Suppressor macrophage treated with lipopolysaccharide for 1 hour (primary cell): ENCODE measurements at places on chromosomes 3 and 15.

GRCh38 chr3:11375333-11376088, 103.3 kb downstream of the ATG7 start:
- no peak for DNase-seq

GRCh38 chr3:128382221-128382807, 84.4 kb downstream of the DNAJB8 start:
- no peak for DNase-seq

- DNase-seq: peak; percentile 7
Observed at GRCh38 chr3:35639254-35640186, at the start of gene ARPP21. Gene ARPP21, plus strand, starts transcription at chr3:35639525. Its CDS starts 42,227 bp downstream, at chr3:35681752.

DNA sequence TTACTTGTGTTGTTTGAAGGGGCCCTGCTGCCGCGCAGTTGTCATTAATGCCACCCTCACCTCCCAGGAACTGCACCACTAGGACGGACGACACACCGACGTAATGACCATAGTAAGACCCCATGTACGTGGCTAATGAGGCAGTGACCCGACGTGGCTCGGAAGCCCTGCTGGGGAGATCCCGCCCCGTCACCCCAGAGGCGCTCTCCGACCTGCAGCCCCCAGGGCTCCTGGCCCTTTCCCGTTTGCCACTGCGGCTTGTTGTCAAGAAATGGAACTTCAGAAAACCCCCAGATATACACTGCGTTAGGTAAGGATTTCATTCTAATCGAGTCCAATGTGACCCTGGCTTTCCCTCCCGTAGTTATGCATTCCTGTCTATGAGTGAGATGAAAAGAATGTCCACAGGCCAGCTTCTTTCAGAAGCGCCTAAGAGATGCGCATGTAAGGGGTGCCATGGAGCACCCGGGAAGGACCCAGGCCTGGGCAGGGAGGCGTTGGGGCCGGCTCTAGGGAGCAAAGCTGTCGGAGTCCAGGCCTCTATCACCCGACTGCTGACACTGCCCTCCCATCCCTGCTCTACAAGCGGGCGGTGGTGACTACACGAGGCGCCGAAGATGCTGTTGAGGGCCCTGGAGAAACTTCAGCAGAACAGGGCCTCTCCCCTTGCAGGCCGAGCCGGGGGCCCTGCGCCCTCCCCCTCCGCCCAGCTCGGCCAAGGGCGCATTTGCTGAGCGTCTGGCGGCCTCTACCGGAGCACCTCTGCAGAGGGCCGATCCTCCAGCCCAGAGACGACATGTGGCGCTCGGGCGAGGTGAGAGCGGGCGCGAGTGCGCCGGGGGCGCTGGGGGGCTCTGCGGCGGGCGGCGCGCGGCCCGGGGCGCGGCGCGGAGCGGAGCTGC, at the start of gene GABRA5:
Gene GABRA5 (plus strand): TSS at position 765 of the 902 bp plus-strand sequence. CDS start 2,187 bp downstream, outside the sequence.
- no peak for DNase-seq

- DNase-seq: peak; percentile 26
Observed at GRCh38 chr15:62035256-62035924, 24.9 kb downstream of the VPS13C start.

GRCh38 chr3:160134454-160134853, 90.8 kb upstream of the C3orf80 start:
- DNase-seq: peak; percentile 43

DNA sequence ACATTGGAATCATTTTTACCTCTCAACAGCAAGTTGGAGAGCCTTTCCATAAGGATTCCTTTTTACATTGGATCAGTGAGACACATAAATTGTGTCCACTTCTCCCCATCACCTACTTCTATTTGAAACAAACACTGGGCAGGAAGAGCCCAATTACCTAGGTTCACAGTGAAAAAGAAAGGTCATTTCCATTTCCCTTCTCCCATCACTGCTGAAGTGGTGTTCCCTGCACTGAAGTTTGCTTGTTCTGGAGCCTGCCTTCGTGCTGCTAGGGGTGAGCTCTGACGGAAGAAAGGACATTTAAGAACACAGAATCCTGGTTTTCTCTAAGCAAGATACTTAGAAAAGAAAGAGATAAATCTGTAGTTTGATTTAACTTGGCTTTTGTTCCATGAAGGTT, 123.8 kb upstream of the ZBTB20 start:
- DNase-seq: no peak

DNA sequence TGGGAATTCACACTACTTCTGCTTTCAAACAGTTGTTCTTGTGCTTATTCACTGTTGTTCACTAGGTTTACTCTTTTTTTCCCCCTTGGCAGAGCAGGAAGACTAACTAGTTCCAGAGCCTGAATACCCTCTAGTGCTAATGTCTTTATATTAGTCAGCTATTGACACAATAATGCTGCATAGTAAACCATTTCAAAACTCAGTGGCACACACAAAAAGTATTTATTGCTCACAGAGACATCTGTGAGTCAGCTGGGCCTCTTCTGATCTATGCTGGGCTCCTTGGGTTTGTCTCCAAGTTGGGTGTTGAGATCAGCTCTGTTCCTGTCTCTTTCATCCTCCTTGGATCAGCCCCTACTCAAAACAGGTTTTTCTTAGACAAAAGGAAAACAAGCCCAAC, 51.1 kb downstream of the RSRC1 start:
- DNase-seq: peak; percentile 61

DNA sequence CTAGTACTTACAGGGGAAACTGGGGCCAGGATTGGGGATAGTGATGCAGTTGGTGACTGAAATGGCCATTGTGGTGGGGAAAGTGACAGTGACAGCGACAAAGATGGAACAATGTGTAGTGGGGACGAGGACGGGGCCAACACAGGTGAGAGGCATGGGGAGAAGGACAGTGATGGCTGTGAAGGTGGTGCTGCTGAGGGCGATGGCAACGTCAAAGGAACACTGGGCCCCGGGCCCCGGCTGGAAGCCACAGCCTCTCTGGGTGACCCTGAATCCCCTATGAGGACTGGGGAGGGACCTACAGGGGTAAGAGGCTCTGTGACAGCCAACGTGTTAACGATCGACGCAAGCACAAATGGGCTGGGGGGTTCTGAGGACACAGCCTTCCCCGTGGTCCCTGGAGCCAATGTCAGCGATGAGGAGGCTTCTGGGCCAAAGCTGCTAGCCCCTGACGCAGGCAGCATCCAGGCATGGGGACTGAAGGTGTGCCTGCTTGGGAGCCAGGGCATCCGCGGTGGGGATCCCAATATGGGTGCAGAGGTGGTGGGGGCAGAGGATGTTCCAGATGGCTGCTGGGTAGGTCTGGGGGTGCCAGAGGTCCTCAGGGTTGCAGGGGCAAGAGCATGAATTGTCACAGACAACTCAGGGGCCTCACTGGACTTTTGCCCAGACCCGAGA, 25.2 kb upstream of the GOLGA6C start:
- no peak for DNase-seq

- no peak for DNase-seq
Observed at GRCh38 chr15:76912430-76912829, 7.3 kb upstream of the SCAPER start.

- DNase-seq: no peak
Observed at GRCh38 chr3:8345398-8345797, 156.2 kb upstream of the LMCD1 start.

GRCh38 chr3:121690777-121691405, 30.2 kb upstream of the HCLS1 start:
- peak; percentile 4 for DNase-seq

- no peak for DNase-seq
Observed at GRCh38 chr3:39268549-39268900, 11.3 kb downstream of the CX3CR1 start.

- DNase-seq: no peak
Observed at GRCh38 chr3:169243579-169243978, 419.9 kb downstream of the MECOM start.

DNA sequence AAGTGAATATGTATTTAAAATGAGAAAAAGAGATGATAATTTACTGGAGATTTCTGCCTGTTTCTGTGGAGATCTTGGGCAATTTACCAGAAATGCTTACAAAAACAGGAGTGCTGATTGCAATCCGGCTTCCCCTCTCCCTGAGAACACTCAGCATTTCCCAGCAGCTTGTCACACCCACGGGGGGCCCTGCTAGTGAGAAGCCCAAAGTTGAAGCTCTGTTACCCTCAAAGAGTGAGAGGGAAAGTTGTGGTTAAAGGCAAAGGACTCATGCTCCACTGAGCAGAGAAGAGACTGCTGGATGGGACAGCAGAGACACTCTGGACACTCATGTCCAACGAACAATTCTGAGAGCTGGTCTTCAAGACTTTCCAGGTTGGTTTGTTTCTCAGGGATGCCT, 2.9 kb downstream of the MCTP2 start:
- peak; percentile 86 for DNase-seq

GRCh38 chr15:57563416-57563815, 28.3 kb upstream of the MYZAP start:
- DNase-seq: no peak

DNA sequence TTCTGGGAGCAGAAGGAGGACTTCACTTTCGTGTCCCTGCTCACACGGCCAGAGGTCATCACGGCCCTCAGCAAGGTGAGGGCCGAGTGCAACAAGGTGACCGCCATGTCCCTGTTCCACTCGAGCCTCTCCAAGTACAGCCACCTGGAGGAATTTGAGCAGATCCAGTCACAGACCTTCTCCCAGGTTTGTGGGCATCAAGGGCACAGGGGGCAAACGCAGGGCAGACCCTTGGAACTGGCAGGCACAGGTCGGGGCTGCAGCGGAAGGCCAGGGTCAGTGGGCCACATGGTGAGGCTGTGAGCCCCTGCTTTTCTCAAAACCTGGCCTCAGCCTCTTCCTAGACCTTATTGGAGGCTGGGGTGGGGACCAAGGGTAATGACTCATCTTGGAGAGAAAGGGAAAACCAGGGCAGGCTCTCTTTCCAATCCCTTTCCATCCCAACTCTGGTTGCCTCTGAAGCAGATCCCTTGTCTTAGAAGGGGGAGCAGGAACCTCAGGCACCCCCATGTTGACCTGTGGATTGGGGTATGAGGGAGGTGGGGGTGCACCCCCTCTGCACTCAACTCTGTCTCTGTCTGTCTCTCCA, 29.5 kb downstream of the DNAH1 start:
- no peak for DNase-seq

DNA sequence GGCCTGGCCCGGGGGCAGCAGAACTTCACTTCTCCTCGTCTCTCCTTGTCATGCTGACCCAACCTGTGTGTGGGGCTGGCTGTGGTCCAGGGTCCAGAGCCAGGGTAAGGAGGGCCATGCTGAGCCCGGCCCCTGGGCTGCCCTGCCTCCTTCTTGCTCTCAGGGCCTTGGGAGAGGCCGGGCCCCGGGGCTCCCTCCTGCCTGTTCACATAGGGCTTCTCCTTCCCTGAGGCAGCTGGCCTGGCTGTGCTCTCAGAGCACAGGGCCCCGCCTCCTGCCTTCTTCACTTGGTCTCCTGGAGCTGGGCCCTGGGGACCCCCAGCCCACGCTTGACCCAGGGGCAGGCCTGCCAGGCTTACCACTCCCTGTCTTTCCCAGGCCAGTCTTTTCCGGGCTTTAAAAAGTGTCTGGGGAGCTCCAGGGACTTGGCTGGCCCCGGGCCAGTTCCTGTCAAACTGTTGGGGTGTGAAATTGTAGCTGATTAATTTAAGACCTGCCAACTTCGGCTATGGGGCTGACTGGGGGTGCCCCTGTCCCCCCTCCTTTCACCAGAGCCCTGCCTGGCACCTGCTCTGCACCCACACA, 11.8 kb downstream of the PLXNA1 start:
- DNase-seq: no peak

DNA sequence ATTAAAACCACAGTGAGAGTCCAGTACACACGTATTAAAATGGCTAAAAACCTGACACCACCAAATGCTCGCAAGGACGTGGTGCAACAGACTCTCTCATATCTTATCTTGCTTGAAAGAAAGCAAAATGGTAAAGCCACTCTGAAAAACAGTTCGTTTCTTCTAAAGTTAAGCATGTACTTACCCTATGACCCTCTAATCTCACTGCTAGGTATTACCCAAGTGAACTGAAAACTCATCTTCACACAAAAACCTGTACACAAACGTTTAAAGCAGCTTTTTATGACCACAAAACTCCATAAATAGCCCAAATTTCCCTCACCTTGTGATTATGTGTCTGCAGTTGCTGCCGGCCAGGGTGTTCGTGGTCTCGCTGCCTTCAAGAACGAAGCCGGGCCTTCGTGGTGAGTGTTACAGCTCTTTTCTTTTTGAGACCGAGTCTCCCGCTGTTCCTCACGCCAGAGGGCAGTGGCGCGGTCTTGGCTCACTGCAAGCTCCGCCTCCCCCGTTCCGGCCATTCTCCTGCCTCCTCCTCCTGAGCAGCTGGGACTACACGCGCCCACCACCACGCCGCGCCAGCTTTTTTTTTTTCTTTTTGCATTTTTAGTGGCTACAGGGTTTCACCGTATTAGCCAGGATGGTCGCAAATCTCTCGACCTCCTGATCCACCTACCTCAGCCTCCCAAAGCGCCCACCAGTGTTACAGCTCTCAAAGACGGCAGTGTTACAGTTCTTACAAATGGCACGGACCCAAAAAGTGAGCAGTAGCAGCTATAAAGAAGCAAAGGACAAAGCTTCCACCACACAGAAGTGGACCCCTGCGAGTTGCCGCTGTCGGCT, 165.4 kb downstream of the TJP1 start:
- no peak for DNase-seq

GRCh38 chr15:87896936-87897335, 359.6 kb downstream of the NTRK3 start:
- DNase-seq: no peak

- peak; percentile 79 for DNase-seq
Observed at GRCh38 chr15:89888214-89888804, 5.5 kb downstream of the AP3S2 start.

DNA sequence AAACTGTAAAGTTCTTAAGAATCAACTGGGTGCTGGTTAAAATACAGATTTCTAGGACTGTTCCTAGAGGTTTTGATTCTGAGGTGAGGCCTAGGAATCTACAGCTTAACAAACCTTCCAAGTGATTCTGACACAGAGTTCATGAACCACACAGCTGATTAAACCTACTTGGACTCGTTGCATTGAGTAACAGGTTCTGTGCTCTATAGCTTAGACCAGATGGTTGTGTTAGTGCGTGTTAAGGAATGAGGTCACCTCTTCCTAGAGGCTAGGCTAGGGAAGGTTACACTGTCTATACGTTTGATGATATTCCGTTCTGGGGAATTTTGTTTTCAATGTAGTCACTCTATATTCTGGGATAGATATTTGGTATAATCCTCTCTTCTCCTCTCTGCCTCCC, 21.9 kb downstream of the EID1 start:
- DNase-seq: no peak

DNA sequence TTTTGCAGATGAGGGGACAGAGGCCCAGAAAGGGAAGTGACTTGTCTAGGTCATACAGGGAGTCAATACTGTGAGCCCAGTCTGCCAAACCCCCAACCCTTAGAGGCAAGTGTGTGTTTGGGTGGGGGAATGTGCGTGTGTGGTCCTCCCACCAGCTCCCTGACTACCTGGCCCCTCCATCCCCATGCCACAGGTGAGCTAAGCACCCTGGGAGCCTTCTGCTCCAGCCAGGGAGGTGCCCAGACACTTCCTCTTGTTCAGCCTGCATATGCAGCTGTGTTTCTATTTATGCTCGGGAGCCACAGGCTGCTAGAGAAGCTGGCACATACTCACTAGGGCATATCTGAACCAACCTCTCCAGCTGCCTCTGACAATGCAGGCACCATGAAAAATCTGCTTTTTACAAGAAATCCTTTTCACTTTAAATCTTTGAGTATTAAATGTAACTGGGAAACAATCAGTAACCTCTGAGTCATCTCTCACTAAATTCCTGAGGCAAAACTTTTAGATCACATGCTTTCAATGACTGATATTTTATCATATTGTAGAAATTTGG, 20.7 kb downstream of the TBC1D2B start:
- DNase-seq: peak; percentile 60
